ENCODE measurements at places on chromosomes 5 and 9.

GRCh38 chr9:115229496-115229895 lies 111.5 kb upstream of the TNC start:
- DNase-seq, result no peak

GRCh38 chr9:34331196-34331595 lies 1.8 kb downstream of the NUDT2 start:
- DNase-seq, result no peak

- DNase-seq, result no peak
These were observed 47.5 kb downstream of the SPATA31D1 start for GRCh38 chr9:82036086-82036485.

DNA sequence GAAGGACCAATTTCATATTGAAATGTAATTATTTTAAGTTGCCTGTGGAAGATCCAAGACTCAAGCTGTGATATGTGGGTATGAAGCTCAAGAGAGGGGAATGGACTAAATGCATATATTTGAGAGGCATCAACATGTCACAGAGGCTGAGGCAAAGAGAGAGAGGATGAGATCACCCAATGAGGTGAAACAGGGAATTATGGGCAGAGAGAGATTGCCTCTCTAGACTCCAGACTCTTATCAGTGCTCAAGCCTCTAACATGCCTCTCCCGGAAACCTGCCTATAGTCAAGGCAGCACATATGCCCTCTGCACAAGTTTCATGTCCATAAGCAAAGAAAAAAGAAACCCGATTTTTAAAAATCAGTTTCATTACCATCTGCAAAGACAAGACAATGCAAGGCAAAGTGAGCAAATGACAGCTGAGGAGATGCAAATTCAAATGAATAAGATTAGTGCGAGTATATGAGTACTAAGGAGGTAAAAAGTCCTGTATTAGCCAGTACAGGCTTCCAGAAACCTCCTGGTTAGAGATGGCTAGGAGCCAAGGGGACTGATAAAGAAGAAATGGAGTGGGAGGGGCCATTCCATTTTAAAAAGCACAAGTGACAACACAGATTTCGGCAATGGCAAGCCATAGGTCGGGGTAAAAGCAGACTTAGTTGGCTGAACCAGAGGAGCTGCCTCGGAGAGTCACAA lies 9.4 kb downstream of the APTX start:
- no peak for DNase-seq

- DNase-seq, result no peak
These were observed 5.8 kb upstream of the PSMB7 start for GRCh38 chr9:124420991-124421543.

DNA sequence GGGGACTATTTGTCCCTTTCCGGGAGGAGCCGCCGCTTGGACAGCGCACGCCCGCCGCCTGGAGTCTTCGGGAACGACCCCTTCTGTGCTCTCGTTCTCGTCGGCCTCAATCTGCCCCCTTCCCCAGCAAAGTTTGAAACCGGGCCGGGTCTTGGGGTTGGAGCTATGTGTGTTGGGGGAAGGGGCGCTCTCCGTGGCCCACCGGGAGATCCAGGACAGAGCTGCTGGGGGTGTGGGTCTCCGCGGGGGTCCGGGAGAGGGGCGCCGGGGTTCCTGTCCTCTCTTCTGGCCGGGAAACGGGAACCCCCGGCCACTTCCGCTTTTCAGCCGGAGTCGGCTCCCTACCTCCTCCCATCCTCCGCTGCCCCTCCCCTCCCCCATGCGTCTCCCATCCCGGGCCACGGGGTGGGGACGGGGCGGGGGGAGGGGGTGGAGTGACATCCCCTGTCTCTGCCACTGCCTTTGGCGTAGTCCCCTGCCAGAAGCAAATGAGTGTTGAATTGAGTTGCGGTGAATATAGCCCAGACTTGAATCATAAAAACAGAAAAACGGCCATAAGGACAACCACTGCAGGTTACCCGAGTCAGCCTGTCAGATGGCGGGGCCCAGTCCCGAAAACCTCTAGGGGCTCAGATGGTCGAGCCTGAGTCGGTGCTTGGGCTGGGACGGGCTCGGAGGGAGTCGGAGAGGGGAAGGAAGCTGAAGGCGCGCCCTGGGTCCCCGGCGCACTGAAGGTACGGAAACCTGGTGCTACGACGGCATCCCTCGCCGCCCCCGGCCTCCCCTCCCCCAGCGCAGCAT lies 1.1 kb downstream of the CPLX2 start:
- DNase-seq, result no peak

DNA sequence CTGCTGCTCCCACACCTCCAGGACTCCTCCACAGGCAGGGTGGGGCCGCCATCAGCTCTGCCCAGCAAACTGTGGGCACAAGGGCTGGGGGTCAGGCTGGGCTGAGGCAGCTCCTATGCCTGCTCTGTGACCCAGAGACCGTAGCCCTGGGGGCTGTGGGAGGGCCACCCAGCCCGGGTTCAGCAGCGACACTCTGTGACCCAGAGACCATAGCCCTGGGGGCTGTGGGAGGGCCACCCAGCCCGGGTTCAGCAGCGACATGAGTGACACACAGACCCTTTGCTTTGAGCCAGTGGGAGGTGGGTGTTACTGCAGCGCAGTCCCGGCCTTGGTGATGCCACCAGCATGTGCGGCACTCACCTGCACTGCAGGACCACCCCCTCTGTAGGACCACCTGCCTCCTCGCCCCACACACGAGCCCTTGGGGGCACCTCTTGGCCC lies 118.9 kb upstream of the LPCAT1 start:
- DNase-seq, result no peak

GRCh38 chr9:107528686-107529085 lies 39.1 kb upstream of the KLF4 start:
- no peak for DNase-seq

DNA sequence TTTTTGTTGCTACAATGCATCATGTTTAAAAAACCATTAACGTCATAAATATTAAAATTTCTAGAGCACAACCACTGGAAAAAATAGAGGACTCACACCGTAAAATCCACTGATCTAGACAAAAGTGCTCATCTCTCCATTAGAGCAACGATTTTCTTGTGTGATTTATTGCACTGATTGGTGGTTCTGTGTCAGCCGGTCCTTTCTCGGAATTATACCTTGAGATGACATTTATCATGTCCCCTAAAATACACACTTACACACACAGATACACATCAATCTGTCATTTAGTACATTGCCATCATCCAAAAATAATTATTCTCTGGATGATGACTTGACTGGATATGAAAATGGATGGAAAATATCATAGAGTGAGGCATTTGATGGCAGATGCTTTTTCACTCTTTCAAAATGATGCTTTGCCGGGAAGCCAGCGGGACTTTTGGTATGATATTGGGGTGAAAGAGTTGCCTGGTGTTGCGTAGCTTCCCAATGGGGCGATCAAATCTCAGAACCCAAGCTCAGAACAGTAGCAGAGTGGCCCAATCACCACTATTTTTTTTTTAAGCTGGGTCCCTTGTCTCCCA lies 226.6 kb downstream of the GAS1 start:
- no peak for DNase-seq

DNA sequence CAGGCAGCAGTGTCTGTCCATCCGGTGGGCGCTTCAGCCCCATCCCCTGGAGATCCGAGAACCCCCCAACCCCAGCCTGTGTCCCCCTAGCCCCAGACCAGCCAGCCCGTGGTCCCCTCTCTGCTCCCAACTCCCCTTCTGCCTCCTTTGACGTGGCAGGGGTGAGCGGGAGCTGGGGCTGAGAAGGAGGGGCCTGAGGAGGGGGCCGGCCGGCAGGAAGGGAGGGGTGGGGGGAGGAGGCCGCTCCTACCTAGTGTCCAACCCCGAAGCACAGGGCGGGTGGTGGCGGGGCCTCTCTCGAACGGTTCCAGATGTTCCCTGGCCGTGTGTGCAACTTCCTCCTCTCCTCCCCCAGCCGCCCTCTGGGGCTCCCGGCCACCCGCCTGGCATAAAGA lies 31.0 kb downstream of the GOLGA2 start:
- DNase-seq, result no peak

DNA sequence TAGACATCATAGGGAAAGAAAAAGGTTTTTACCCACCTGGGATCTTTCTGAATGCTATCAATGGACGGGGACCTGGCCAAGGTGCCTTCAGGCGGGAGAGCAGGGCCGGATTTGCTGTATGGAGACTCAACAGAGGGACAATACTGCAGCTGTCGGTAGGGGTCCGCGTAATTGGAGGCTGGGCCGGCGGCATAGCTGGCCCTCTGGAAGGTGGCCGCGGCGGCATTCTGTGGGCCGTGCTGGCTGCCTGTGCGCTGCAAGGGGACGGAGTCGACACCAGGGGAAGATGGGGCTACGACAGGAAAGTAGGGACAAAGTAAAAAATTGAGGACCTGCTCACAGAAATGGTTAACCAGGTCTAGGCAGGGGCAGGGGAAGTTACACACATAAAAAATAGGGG lies 557.9 kb downstream of the CTNND2 start:
- DNase-seq, result no peak

DNA sequence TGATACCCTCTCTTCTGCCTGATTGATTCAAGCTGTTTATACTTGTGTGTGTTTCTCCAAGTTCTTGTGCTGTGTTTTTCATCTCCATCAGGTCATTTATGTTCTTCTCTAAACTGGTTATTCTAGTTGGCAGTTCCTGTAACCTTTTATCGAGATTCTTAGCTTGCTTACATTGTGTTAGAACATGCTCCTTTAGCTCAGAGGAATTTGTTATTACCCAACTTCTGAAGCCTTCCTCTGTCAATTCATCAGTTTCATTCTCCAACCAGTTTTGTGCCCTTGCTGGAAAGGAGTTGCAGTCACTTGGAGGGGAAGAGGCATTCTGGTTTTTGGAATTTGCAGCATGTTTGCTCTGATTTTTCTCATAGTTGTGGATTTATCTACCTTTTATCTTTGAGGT lies 126.2 kb upstream of the FTMT start:
- no peak for DNase-seq
